Stimulated activated CD4-positive, alpha-beta T cell treated with anti-CD3 and anti-CD28 coated beads, Interleukin-4, amount 100 ng/mL, for 24 hours (primary cell): ENCODE measurements at places on chromosomes 13 and 19.

GRCh38 chr19:18905513-18906236 lies 9.7 kb upstream of the CERS1 start:
- DNase-seq: no peak

DNA sequence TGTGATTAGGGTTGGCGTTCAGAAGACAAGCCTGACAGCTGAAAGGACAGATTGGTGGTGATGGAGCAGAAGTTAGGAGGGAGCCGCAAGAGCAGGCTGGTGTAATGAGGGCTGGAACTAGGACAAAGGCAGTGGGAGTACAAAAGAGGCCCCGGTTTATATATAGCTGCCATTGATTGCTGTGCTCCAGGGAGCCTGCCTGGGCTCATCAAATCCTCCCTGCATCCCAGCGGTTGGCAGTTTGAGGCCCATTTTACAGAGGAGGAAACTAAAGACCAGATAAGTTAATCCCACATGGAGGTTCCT lies 123.7 kb downstream of the CACNA1A start:
- DNase-seq: no peak

DNA sequence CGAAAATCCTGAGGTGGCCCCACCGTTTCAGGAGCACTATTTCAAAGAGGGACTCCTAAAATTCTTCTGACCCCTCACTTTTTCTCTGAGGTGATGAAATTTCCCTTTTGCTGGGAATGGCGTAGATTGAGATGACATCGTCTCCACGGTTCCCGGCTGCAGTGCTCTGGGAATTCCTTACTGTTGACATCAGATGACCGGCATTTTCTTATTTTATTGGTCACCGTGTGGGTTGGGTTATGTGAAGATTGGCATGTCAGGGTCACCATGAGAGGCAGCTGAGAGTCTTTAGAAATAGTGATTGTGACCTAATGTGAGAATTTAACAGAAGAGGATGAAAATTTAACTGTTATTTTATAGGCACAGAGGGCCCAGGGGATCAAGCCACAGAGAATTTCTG lies 356.7 kb downstream of the FGF9 start:
- DNase-seq: no peak

DNA sequence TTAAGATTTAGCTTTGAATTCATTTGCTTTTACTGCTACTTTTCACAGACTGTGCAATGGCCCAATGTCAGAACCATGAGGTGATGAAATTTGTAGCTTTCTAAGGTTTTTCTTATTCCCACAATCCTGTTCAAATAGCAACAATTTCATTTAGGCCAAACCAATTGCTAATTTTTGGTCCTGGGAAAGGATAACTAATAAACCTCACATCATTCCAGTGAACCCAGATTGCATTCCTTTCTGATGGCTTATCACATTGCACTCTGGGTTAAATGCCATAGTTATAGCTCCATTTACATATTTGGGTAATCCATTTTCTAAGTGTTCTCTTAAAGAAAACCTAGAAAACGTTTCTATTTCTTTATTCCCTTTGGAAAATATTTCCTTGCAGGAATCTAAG lies 22.9 kb upstream of the POMP start:
- no peak for DNase-seq

GRCh38 chr19:15368798-15369593 lies 10.6 kb downstream of the AKAP8 start:
- DNase-seq: no peak

- no peak for DNase-seq
Observed at GRCh38 chr13:108586826-108587225, 42.6 kb upstream of the MYO16 start.

DNA sequence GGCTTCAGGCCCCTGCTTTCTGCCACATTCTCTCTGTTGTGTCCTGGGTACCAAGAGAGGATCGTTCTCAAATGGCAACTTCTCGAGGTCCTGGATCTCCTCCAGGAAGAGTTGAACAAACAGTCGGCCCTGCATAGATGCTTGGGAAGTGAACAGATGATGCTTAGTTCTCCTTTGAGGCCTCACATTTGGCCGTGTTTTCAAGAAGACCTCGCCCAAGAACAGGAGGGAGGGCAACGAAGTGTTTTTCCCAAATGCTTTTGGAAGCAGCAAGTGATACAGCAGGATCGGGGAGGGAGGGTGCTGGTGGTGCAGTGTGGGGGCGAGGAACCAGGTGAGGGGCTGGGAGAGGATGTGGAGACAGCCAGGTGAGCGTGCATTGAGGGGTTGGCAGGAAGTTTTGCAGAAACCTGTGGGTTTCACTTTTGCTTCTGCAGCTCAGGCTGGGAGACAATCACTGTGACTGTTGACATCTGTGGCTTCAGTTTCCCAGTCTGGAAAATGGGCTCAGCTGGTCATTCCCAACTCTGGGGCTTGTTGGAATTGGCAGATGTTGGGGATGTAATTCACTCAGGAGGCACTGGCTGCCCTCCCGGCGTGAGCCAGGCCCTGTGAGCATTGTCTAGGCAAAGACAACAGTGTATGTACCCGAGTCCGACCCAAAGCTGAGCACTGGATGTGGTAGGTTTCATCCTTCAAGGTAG lies 21.6 kb downstream of the MAST3 start:
- peak; percentile 49 for DNase-seq

DNA sequence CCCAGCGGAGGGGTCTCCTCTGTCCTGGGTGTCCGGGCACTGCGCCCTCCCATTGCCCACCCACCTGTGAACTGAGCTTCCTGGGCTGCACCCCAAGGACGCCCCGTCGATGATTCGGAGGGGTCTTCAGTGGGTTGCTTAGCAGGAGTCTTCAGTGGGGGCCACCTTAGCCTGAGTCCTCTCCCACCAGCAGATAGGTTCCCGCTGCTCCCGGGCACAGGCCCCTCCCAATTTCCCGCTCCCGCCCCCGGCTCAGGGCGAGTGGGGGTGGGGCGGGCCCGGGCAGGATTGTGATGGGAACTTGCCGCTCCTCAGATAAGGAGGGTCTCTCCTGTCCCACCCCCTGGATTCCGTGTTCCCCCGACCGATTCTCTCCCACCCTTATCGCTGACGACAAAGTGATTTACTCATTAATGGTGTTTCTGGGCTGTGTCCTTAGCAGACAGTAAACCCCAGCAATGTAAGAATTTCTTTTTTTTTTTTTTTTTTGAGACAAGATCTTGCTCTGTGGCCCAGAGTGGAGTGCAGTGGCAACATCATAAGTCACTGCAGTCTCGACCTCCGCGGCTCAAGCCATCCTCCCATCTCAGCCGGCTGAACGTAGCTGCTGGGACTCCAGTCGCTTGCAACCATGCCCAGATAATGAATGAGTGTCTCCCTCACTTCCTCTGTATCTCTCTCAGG lies 655 bp upstream of the S1PR5 start:
- no peak for DNase-seq

DNA sequence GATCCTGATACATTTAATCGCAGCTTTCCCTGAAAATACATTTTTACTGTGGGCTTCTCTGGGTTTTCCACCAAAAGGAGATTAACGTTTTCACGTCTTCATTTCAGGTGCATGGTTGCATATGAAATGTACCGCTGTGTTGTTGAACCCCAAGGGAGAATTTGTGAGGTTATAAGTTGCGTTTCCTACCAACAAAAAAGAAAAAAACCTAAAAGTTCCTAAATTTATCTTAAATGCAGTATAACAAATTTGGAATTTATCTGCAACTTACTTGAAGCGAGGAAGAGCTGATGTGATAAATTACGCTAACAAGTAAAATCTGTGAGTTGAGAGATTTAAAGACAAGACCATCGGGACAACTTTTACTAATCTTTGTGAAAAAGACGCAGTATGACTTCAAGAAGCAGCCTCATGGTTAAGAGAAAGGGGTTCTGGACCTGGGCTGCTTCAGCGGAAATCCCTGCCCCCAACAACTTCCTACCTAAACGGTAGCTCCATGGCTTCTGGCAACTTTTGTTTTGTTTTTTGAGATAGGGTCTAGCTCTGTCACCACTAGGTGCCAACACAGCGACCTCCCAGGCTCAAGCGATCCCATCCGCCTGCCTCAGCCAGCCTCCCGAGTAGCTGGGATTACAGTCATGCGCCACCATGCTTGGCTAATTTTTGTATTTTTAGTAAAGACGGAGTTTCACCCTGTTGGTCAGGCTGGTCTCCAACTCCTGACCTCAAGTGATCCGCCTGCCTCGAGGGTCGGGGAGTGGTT lies 958 bp upstream of the OBI1 start:
- no peak for DNase-seq

DNA sequence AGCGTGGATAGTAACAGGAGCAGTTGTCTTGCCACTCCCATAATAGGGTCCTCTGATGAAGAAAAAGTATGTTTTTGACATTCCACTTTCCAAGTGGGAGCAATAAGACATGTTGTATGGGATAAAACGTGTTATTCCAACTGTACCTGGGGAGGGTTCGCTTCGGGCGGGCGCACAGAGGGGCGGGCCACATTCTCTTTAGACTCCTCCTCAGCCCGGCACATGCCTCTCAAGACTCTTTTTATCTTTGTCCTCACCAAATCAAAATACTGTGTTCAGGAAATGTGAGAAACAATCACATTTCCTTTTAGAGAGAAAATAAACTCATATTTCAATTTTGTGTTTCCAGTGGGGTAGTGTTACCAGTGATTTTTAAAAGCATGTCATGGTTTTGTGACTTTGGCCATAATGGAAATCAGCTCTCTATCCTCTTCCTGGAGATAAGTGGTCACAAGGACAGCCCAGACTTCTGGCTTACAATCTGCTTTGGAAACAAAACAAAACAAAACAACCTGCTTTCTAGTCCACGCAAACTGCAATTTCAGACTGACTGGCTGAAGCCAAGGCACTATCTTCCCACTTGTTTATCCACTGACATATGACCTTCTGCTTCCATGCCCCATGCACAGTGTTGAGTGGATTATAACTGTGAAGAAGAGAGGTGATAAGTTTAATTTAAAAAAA lies 276.1 kb downstream of the NALCN start:
- no peak for DNase-seq

GRCh38 chr19:17125062-17125727 lies 49.6 kb downstream of the MYO9B start:
- peak; percentile 41 for DNase-seq

DNA sequence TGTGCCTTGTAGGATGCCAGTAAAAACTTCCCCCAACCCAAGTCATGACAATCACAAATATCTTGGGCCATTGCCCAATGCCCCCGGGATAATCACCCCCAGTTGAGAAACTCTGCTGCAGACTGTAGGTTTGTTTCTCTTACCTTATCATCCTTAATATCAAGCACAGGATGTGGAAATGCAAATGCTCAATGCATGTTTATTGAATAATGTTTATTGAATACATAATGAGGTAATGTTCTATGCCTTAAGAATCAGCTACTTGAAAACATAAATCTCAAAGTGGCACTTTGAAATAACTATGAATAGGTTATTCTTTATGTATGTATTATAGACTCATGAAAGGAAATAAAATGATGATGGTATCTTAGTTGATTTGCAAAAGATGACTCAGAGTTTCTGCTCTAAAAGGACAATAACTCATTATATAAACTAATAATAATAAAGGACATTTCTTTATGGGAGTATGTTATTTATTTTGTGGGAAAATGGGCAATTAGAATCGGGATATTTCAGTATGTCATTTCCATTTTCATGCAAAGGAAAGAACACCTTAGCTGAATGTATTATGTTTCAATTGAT lies 414.2 kb downstream of the EFNB2 start:
- DNase-seq: no peak

GRCh38 chr13:51925865-51926527 lies 64.2 kb downstream of the CCDC70 start:
- no peak for DNase-seq

DNA sequence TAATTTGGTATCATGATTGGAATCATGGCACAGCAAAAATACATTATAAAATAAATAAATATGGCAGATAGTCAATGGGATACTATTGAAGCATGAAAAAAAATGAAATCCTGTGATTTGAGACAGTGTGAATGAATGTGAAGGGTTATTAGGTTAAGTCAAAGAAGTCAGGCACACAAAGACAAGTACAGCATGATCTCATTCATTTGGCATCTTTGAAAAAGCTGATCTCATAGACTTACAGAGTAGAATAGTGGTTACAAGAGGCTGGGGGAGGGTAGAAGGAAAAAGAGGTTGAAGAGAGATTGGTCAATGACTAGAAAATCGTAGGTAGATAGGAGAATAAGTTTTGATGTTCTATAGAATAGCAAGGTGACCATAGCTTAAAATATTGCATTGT lies 295.1 kb upstream of the SLITRK5 start:
- DNase-seq: no peak

DNA sequence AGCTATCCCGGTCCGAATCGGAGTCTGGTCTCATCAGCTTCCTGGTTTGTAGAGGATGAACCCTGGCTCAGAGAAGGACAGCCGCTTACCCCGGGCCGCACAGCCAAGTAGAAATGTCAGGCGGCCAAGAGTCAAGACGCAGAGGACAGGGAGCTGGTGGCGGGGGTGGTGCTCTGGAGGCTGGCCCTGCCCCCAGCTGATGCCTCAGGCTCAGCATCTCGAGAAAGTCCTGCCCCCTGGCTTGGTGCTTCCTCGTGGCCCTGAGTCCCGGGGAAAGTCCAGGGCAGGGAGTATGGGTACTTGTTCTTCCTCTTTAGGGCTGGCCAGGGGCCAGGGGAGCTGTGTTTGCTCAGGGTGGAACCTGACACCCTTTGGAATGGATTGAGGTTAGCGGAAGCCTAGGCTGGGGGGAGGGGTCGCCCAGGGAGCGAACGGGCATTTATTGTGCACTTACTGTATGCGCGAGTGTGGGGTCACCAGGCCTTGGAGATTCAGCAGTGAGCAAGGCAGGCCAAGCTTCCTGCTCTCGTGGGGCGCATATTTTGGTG lies 2.2 kb downstream of the TJP3 start:
- DNase-seq: no peak

DNA sequence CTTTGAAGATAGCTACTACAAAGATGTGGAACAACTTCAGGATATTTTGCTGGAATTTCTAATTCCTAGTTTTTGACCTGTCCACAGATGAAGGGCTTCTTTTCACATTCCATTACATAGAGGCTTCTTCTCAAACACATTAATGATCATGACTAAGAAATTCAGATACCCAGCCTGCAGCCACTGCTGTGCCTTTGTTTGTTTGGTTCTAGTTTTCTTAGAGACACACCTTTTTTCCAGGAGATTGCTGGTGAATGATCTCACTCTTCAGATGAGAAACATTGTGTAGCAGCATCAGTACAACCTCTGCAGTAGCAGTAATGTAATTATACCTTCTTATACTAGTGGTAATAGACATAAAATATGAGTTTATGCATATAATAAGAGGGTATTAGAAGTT lies 5.0 kb downstream of the TDRD3 start:
- no peak for DNase-seq

GRCh38 chr13:43905435-43906031 lies 25.8 kb downstream of the LACC1 start:
- DNase-seq: peak; percentile 36

DNA sequence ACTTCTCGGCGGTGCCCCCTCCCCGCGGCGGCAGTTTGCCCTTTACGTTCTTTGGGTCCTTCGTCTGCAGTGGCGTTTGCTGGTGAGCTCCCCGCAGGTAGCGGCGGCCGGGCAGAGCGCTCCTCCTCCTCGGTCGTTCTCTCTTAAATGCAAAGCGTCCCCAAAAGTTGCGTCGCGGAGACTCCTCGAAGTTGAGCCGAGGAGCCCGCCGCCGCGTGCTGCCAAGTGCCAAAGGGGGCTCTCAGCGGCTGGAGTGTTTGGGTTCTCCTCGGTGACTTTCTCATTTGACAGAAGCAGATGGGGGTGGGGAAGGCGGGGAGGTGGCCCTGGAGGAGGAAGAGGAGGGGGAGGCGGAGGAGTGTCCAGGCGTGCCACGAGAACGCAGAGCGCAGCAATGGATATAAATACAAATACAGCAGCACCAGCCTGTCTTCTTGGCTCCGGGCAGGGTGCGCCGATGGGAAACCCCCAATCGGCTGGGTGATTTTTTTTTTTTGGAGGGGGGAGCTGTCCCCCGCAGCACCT lies at the start of gene SOX21:
TSS of gene SOX21 (minus strand) at position 259 of the 525 bp plus-strand sequence. CDS start 496 bp downstream, outside the sequence.
- DNase-seq: no peak
